ENCODE measurements at places on chromosomes 13 and 19. TPM values are rescaled to one million over a fixed set of nuclear protein-coding genes. Genes with fewer than 3 reads are reported as not detected.

- DNase-seq, result no peak
Observed at GRCh38 chr19:45071545-45071938, 4.7 kb downstream of the ZNF296 start.

DNA sequence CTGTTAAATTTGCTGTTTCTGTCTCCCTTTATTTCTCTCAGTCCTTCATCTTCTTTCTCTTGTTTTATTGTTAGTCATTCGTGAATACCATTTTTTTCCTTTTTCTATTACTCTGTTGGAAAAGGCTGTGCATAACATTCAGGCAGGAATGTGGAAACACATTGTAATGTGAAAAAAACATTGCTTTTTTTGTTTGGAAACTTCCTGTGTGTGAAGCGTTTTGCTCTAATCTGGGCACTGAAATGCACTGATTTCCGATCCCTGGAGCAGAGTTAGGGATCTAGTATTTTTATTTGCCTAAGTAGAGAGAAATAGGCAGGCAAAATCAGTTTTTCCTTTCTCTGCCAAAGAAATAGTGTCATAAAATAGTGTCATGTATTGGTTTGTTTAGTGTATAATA is 155.5 kb downstream of the PCCA start:
- no peak for DNase-seq

GRCh38 chr13:113170511-113170910 is 12.1 kb downstream of the PROZ start:
- DNase-seq, result no peak

Gene NRTN
- 1.5 TPM for total RNA-seq

Gene CGB1
- not detected for total RNA-seq
